CD8-positive, alpha-beta memory T cell (primary cell): ENCODE measurements at places on chromosomes 4 and X.

- no peak overlapping the region for H3K27ac ChIP-seq
- H3K36me3 ChIP-seq: no peaks in the 10 kb centered on the region
- no peak overlapping the region for H3K4me3 ChIP-seq
- DNase-seq: peak; percentile 43
- no peaks in the 10 kb centered on the region for H3K4me1 ChIP-seq
These were observed 19.9 kb downstream of the DGAT2L6 start for GRCh38 chrX:70196961-70197720.

DNA sequence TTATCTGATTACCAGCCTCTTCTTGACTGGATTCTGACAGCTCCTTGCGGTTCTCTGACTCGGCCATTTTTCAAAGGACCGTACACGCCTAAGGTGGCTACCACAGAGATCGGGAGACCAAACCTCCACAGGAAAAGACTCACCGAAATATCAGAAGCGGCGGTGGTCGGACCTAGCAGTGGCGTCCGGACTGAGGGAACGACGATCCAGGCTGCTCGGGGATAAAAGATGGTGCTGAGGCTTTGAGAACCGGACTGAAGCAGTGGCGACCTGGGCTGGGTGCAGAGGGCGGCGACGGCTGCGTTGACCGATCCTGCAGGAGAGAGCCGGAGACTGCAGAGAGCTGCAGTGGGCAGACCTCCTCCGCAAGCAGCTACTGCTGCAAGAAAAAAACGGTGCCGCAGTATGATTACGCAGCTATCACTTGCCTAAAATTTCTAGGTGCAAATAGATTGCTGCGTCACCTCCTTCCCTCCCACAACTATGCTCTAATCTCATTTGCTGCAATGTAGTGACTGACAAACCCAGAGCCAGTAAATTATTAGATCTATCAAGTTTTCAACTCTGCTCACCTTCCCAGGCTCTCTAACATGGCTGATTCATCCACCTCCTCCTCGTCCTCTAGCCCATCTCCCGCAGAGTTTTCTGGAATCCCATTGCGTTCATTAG, at the start of gene NAP1L2:
Gene NAP1L2, minus strand, starts transcription at position 426 of the 669 bp plus-strand sequence. Its CDS starts 359 bp downstream, at position 67.
- H3K4me3 ChIP-seq: peak within 1 kb of the TSS; percentile 69
- no peaks in the 10 kb centered on the region for H3K36me3 ChIP-seq
- DNase-seq: peak; percentile 10
- H3K4me1 ChIP-seq: no peaks in the 10 kb centered on the region
- no peaks in the 10 kb centered on the region for H3K27me3 ChIP-seq

DNA sequence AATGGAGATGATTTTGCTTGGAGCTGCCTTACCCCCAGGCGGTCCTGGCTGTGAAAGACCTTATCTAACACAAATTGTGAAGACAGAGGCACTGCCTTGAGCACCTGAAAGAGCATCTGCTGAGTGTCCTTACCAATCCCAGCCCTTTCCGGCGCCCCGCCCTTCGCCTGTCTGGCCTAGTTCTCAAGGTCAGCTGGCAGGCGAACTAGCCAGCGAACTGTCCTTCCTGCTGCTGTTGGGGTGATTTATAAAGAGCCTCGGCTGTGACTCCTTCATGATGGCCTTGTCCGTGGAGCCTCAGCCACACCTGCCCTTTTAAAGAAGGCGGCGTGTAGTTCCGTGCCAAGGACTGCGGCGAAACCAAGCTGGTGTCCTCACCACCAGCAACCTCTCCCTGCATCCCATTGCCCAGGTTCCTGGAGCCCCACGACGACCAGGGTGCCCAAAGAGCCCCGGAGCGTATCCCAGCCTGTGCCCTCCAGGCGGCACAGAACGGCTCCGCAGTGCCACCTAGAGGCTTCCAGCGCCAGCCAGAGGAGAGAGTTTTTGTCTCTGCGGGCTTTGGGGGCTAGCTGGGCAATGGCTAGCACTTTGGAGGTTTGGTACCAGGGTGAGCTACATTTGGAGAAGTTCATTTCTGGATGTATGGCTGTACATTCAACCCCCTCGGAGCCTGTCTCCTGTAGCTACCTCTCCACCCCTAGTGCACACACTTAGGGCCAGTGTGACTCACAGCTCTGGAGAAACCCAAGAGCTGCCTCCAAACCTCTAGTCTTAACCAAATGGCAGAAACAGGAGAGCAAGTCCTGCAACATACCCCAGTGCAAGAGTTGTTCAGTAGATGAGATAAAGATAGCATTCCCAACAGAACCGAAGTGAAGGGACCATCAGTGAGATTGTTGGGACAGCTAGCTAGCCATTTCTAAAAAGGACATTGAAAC, 36.8 kb upstream of the VMA21 start:
- peak; percentile 10 for DNase-seq
- H3K36me3 ChIP-seq: no peaks in the 10 kb centered on the region
- no peaks in the 10 kb centered on the region for H3K27me3 ChIP-seq
- no peak overlapping the region for H3K27ac ChIP-seq

- H3K36me3 ChIP-seq: no peaks in the 10 kb centered on the region
- no peaks in the 10 kb centered on the region for H3K4me1 ChIP-seq
- H3K4me3 ChIP-seq: no peak overlapping the region
- no peak for DNase-seq
These were observed 8.8 kb upstream of the NKX1-1 start for GRCh38 chr4:1414831-1415680.

DNA sequence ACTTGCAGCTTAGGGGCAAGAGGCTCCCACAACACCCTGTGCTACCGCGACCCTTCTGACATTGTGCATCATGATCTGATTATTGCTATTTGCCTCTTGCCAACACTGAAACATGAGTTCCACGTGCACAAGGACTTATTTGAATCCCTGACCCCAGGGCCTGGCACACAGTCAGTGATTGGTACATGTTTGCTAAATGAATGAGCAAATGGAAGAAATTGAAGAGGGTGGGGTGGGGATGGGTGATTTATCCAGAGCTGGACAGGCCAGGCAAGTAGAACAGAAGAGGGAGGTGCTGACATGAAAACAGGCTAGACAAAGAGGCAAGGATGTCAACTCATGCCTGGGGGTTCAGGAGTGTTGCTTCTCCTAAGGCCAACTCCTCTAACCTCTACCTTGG, 24.9 kb upstream of the RPL39 start:
- H3K4me1 ChIP-seq: no peaks in the 10 kb centered on the region
- no peak for DNase-seq
- H3K4me3 ChIP-seq: no peak overlapping the region
- H3K27ac ChIP-seq: no peak overlapping the region
- no peaks in the 10 kb centered on the region for H3K36me3 ChIP-seq
- no peaks in the 10 kb centered on the region for H3K27me3 ChIP-seq

DNA sequence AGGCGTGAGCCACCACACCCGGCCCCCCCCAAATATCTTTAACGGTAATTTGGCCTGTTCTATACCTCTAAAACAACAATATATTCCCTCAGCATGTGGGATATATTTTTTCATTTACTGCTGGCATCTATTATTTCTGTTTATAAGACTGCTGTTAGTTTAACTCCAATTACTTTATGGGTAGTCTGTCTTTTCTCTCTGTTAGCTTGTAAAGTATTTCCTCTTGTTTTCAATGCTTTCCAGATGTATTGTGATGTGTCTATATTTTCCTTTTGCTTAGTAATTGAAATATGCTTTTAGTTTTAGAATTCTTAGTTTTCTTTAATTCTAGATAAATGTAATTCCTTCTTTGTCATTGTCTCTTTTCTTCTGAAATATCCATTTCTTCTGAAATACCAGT, 445.8 kb downstream of the ANKRD50 start:
- H3K4me3 ChIP-seq: no peak overlapping the region
- no peak overlapping the region for H3K27ac ChIP-seq
- no peak for DNase-seq

- DNase-seq: no peak
- H3K4me1 ChIP-seq: peaks cover 5% of the 10 kb centered on the region
- no peak overlapping the region for H3K4me3 ChIP-seq
- H3K27ac ChIP-seq: no peak overlapping the region
These were observed 1.6 kb downstream of the ZCCHC12 start for GRCh38 chrX:118825227-118825626.

DNA sequence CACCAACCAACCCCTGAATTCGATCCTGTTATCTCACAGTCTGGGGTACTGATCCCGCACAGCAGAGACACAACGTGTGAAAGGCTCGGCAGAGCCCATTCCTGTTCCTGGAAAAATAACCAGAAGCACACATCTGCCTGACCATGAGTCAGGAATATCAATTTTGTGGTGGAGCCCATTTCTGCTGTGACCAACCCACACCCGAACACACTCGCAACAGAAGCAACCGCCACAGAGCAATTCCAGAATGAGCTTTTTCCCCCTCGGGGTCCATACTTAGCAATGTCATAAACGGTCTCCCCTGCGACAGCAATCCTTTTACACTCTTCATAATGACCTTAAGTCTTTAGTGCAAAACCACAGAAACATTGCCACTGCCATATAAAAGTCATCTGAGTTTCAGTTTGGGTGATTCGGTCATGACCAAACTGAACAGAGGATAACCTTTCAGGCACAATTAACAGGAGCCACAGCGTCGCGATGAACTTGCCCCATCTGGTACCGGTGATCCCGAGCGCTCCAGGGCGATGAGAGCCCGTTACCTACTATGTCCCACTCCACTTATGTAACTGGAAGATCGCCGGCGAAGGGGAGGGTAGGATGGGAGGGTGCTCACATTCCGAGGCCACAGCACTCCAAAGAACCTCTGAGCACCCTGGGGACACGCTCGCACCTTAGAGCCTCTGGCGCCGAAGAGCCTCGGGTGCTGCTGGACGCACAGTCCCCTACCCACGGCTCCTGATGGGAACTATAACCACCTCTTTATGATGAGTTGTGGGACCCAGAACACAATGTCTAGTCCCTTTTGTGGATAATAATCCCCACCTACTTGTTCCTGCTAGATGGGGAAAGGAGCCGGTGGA, 1.1 kb downstream of the MECP2 start:
- peak overlapping the region; percentile 86 for H3K4me3 ChIP-seq
- no peaks in the 10 kb centered on the region for H3K27me3 ChIP-seq
- peak overlapping the region; percentile 87 for H3K27ac ChIP-seq
- peaks cover 44% of the 10 kb centered on the region for H3K4me1 ChIP-seq
- DNase-seq: no peak

GRCh38 chr4:126451237-126451873, 1136.6 kb downstream of the FAT4 start:
- no peaks in the 10 kb centered on the region for H3K4me1 ChIP-seq
- no peak for DNase-seq
- no peak overlapping the region for H3K27ac ChIP-seq
- no peaks in the 10 kb centered on the region for H3K36me3 ChIP-seq

DNA sequence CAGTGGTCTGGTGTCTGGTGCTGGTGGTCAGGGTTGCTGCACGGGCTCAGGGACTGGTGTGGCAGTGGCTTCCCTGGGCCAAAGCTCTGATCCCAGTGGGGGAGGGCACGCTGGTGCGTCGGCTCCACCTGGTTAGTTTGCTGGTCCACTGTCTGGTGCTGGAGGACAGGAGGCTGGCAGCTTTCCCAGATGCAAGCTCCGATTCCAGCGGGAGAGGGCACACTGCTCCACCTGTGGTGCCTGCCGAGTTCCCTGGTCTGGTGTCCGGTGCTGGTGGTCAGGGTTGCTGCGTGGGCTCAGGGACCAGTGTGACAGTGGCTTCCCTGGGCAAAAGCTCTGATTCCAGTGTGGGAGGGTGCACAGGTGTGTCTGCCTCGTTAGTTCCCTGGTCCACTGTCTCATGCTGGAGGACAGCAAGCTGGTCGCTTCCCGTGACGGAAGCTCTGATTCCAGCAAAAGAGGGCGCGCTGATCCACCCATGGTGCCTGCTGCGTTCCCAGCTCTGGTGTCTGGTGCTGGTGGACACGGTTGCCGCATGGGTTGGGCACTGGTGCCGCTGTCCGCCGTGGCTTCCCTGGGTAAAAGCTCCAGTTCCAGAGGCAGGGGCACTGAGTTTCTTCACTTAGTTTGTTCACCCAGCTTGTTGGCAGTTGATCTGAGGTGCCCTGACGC, 5.8 kb downstream of the VMA21 start:
- peaks cover 19% of the 10 kb centered on the region for H3K4me1 ChIP-seq
- no peak overlapping the region for H3K27ac ChIP-seq
- H3K4me3 ChIP-seq: no peak overlapping the region

- no peak overlapping the region for H3K4me3 ChIP-seq
- no peaks in the 10 kb centered on the region for H3K36me3 ChIP-seq
- H3K27me3 ChIP-seq: no peaks in the 10 kb centered on the region
These were observed 4.9 kb downstream of the STATH start for GRCh38 chr4:70000711-70001110.

GRCh38 chr4:93016350-93016749, 712.6 kb downstream of the GRID2 start:
- H3K4me3 ChIP-seq: no peak overlapping the region
- H3K4me1 ChIP-seq: no peaks in the 10 kb centered on the region
- DNase-seq: no peak
- H3K36me3 ChIP-seq: no peaks in the 10 kb centered on the region

- no peak for DNase-seq
- H3K27ac ChIP-seq: no peak overlapping the region
- no peak overlapping the region for H3K4me3 ChIP-seq
- no peaks in the 10 kb centered on the region for H3K36me3 ChIP-seq
- H3K27me3 ChIP-seq: no peaks in the 10 kb centered on the region
These were observed 51.9 kb downstream of the EVC2 start for GRCh38 chr4:5656415-5656814.

- H3K27me3 ChIP-seq: no peaks in the 10 kb centered on the region
- no peak overlapping the region for H3K27ac ChIP-seq
- H3K36me3 ChIP-seq: no peaks in the 10 kb centered on the region
These were observed 60.0 kb downstream of the ATP8A1 start for GRCh38 chr4:42596918-42597317.

DNA sequence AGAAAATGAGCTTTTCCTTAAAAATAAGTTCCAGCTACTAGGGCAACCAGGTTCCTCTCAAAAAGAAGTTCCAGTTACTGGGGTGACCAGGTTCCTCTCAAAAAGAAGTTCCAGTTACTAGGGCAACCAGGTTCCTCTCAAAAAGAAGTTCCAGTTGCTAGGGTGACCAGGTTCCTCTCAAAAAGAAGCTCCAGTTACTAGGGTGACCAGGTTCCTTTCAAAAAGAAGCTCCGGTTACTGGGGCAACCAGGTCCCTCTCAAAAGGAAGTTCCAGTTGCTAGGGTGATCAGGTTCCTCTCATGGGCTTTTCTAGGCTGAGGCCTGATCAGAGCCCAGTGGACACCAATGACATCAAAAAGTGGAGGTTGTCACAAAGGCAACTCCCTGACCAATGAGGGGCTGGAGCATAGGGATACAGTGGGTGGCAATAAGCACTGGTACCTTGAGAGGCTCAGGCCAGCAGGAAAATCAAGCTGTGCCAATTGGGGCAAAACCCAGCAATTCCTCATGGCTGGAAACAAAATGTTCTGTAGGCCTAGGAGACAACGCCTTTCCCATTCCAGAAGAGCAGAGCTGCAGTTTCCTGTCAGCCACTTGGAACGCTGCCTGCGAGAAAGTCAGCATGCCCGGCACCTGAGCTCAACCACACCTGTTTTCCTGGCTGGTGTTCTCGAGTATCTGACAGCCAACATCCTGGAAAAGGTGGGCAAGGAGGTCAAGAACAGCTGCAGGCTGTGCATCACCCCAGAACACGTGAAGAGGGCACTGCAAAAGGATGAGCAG, 12.3 kb upstream of the SYTL5 start:
- no peaks in the 10 kb centered on the region for H3K4me1 ChIP-seq
- no peak overlapping the region for H3K4me3 ChIP-seq
- no peaks in the 10 kb centered on the region for H3K36me3 ChIP-seq
- DNase-seq: no peak
- H3K27ac ChIP-seq: no peak overlapping the region
- H3K27me3 ChIP-seq: no peaks in the 10 kb centered on the region
